ENCODE measurements at places on chromosomes 7 and 10.

DNA sequence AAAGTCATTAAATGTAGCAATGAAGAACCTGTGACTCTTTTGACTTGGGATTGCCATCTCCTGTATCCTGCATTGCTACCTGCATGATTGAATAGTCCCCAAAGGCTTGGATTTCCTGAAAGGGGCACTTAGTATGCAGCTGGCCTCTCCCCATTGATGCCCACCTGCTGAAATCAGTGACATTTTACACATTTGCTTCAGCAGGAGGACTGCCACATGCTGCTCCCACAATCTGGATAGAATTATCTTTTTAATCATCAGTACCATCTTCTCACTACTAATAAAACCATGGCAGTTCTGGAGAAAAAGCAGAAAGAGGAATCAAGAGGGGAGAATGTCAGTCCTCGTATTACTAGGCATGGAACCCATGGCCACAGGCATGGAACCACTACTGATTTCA is 67.8 kb downstream of the SLC13A1 start:
- no peak for DNase-seq

GRCh38 chr7:31079824-31080511 is 27.9 kb downstream of the ADCYAP1R1 start:
- DNase-seq = no peak

GRCh38 chr7:82330706-82331215 is 112.8 kb downstream of the CACNA2D1 start:
- DNase-seq = no peak

DNA sequence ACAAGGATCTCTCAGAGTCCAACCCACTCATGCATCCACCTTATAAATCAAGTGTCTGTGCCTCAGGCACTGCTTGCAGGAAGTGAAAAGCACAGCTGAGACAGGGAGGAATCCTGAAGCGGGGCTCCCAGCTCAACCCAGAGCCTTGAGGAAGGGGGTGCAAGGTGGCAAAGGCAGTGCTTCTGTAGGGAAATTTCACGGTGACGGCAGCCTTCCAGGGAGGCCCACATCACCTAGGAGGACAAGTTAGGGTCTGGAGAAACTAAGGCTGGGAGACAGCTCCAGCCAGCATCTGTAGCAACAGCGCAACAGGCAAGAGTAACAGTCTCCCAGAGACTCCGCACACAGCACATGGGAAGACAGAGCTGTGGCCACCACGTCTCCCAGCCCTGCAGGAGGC is 2.7 kb downstream of the AOC1 start:
- no peak for DNase-seq

DNA sequence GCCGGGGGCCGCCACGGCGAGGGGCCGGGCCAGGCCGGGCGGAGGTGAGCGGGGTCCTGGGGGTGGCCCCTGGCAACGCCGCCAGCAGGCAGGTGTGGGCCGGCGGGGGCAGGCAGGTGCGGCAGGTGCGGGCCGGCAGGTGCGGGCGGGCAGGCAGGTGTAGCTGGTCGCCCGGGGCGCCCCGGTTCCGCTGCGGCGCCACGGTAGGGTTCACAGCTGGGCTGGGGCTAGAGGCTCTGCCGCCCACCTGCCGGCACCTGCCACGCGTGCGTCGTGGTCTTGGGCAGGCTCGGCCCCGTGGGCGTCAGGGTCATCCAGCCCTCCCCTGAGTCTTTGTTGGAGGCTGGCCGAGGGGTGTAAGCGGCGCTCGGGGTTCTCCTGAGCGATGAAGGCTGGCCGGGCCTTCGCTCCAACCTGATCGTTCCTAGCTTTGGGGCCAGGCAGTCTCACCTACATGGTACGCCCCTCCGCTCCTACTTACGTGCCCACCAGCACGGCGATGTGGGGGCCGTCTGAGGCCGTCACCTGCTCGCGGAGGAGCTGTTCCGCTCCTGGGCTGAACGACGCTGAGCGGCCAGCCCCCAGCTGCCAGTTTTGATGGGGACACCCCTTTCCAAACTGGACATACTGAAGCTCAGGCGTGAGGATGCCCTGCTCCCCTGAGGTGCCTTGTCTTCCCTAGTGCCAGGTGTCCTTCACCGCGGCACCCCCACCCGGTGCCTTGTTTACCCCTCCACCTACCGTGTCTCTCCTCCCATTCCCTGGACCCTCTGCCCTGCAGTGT is 493 bp downstream of the ZMIZ2 start:
- no peak for DNase-seq
